SW 1271 (cell line): ENCODE measurements at places on chromosomes 6 and 20.

- DNase-seq = no peak
Observed at GRCh38 chr6:104711371-104711770, 148.3 kb downstream of the HACE1 start.

- no peak for DNase-seq
Observed at GRCh38 chr6:155079985-155080452, 84.9 kb downstream of the TIAM2 start.

DNA sequence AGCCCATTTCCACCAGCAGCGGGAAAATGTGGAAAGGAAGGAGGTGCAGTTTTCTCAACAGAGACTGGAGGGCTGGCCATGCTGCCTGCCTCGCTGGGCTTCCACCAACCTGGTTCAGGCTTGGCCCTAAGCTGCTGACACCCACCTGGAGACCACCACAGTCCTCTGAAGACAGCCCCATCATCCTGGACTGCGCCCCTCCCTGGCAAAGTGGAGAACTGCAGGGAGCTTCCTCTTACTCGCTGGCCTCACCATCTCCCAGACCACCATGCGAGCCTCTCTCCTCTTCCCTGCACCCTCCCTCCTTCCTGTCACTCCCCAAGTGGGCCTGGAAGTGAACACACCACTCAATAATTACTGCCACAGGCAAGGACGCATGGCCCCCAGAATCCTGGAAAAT, 71.5 kb downstream of the PSMG4 start:
- DNase-seq = no peak

DNA sequence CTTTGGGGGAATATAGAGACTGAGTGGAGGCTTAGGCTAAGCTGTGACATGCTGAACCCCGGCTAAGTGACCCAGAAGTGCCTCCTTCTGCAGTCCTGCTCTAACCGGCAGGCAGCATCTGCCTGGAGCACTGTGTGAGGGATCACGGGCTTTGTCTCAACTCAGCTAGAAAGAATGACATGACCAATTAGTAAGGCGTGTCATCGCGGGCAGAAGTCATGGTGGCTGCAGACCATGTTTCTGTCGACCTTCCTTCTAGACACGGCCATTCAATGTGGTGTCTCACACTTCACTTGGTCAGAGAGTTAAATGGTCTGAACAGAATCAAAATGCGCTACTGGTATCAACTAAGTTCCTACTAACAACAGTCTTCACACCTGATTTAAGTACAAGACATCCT, 35.0 kb downstream of the HUS1B start:
- DNase-seq = no peak

GRCh38 chr6:99589290-99589672, 17.4 kb upstream of the PRDM13 start:
- DNase-seq = no peak
